ENCODE measurements at places on chromosomes 2 and 18.

- no peak for DNase-seq
Measured at GRCh38 chr2:101608408-101609310, 88.8 kb upstream of the MAP4K4 start.

GRCh38 chr2:127097471-127097765 is 9.5 kb downstream of the BIN1 start:
- no peak for DNase-seq

- DNase-seq = peak; percentile 93
Measured at GRCh38 chr2:219249203-219249980, 3.7 kb upstream of the TUBA4B start.

GRCh38 chr2:20585710-20586594 is 64.9 kb downstream of the HS1BP3 start:
- DNase-seq = no peak

GRCh38 chr2:6939071-6939470 is 21.9 kb downstream of the RNF144A start:
- no peak for DNase-seq

DNA sequence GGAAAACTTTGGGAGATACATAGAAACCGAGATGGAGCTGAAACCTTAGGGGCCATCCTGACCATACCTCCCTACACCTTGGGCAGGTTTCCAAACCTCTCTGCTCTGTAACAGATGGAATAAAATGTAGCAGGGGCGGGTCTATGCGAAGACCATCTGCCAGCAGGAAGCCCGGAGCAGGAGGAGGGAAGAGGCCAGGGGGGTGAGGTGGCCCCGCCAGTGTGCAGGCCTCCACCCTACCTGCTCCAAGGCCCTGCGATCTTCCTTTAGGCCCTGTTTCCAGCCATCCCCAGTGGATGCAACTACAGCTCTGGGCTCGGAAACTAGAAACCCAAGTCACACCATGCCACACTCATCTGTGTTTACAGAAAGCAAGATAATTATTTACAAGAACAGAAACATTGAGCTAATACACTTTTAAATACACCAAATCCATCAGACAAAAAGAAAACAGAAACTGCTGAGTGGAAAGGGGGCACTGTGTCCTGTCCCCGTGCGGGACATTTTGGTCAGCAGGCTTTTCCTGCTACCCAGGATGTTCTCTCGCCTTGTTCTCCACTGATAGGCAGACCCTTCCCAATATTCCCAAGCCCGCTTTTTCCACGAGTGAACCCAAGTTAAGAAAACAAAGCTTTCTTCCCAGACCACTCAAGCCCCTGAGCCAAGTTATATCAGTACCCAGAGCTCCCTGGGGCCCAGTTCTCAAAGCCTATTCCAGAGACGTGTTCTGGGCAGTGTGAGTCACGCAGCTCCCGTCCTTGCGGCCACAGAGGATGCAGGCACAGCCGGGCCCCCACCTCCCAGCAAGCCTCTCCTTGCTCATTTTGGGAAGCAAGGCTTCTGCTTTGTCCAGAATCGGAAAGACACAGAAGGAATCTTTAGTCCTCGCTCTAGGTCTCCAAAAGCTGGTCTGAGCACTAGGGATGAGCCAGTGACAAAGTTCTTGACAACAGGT is 17.3 kb downstream of the CIB4 start:
- DNase-seq = no peak

GRCh38 chr18:36130883-36131653 is 1.4 kb downstream of the ELP2 start:
- no peak for DNase-seq

GRCh38 chr2:238668426-238668825 is 179.5 kb upstream of the TWIST2 start:
- DNase-seq = no peak

DNA sequence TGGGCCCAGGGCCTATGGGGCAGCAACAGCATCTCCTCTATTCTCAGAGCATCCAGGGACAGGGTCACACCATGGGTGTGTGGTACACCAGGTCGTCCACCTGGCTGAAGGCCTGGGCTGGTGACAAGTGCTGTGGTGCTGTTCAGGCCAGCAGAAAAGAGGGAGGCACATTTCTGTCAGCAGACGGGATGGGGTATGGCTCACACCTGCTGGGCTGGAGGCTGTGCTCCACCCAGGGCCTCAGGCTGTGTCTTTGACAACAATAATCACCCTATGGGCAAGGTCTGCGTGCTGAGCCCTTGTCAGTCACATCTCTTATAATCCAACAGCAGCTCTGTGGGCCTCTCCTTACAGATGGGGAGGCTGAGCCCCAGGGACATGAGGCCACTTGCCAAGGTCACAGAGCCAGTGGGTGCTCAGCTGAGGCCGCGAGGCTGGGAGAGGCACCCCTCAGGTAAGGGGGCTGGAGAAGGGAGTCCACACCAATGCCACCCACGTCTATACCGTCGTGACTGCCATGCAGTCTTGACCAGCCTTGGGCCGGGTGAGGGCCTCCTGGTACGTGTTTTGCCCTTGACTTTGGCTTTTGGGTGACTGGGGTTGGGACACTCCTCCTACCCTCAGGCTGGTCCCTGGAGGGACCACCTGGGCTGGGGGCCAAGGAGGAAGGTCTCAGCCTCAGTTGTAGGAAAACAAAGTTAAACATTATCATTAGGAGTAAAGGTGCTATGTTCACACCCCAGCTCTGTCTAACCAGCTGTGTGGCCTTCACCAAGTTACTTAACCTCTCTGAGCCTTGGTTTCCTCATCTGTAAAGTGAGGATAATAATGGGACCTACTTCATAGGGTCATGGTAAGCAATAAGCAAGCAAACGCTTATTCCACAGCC is 5.6 kb upstream of the HS6ST1 start:
- DNase-seq = no peak

All from kidney glomerular epithelial cell (primary cell).